ENCODE measurements at places on chromosomes 6 and 20.
A peak's percentile ranks its signal among the peaks of the same experiment; 100 is the strongest.

- no peak for ATAC-seq
- H3K36me3 ChIP-seq = no peaks in the 10 kb centered on the region
- H3K27ac ChIP-seq = no peak overlapping the region
Observed at GRCh38 chr6:45432977-45433376, 55.2 kb upstream of the SUPT3H start.

GRCh38 chr6:128421788-128422187, 98.6 kb downstream of the PTPRK start:
- H3K27me3 ChIP-seq = no peaks in the 10 kb centered on the region
- H3K27ac ChIP-seq = no peak overlapping the region
- no peak overlapping the region for H3K4me3 ChIP-seq
- H3K4me1 ChIP-seq = no peaks in the 10 kb centered on the region
- no peak for ATAC-seq

DNA sequence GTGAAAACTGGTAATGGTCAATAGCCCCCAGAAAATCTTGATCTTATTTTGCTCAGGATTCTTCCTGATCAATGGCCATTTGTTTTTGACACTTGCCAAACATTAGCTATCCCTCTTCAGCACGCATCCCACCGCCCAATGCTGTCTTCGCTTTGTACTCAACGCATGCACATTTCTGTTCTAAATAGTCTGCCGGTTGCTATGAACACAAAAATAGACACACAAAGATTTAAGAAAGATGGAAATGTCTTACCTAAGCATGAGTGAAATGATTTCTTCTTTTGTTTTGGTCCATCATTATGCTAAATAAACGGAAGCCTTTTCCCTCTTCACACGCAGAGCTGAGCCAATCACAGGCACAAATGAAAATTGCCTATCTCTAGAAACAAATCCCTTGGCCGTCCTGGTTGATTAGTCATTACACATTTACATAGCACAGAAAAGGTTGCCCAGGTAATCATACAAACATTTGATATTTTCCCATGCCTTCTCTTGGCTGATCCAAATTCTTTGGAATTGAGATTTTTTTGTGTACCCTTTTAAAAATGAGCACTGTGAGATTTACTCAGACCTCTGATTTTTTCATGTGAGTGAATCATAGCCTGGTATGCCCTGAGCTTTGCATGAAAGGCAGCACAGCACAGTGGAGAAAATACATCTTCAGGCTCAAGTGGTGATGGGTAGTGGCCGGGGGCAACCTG, 70.5 kb upstream of the FAM184A start:
- ATAC-seq = no peak
- peak overlapping the region; percentile 15 for H3K4me3 ChIP-seq

- H3K27me3 ChIP-seq = peaks cover 4% of the 10 kb centered on the region
- no peaks in the 10 kb centered on the region for H3K4me1 ChIP-seq
- no peak overlapping the region for H3K4me3 ChIP-seq
Observed at GRCh38 chr6:163935158-163935762, 520.7 kb downstream of the QKI start.

- peaks cover 94% of the 10 kb centered on the region for H3K27me3 ChIP-seq
- H3K27ac ChIP-seq = no peak overlapping the region
Observed at GRCh38 chr6:28794175-28795002, 129.4 kb downstream of the TRIM27 start.

DNA sequence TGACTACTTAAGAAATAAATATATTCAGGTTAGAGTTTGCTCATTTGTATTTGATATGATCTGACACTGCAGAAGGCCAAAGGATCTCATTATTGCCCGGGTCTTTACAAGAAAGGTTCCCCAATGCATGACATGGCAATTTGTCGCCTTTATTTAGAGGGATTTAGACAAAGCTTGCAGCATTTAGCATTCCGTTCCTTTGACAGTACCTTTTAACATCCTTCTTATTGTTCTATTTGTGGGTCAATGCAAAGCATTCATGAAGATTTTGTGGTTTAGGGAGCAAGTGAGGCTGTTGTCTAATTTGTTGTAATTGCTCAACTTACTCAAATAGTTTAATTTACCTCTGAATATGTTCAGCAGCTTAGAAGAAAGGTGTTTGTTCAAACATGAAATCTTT, 230.8 kb upstream of the FLRT3 start:
- ATAC-seq = no peak
- no peak overlapping the region for H3K27ac ChIP-seq
- H3K27me3 ChIP-seq = no peaks in the 10 kb centered on the region
- H3K4me1 ChIP-seq = no peaks in the 10 kb centered on the region

DNA sequence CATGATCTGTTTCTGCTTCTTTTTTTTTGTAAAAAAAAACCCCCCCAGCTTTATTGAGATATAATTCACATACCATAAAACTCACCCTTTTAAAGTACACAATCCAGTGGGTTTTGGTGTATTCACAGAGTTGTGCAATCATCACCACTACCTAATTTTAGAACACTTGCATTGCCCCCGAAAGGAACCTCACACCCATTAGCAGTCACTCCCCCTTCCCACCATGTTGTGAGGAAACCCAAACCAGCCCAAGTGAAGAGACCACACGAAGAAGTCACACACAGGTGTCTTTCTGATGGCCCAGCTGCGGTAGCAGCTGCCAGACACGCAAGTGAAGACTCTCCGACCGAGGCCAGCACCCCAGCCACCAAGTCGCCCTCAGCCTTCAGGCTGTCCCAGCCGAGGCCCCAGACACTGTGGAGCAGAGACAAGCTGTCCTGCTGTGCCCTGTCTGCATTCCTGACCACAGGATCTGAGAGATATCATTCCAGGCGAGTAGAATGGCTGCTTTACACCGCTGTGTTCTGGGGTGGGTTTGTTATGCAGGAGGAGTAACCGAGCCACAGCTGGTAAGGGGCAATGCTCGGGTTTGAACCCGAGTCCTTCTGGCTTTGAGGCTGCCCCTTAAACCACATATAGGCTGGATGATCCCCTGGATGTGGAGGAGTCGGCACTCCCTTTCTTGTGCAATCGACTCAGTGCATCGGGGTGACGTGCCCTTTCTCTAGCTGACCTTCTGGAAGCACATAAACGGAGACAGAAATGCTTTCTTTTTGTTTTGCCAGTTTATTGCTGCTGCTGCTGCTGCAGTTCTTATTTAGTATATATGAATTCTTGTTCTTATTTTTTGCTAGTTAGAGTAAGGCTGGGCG, 59.1 kb upstream of the PTPN1 start:
- H3K36me3 ChIP-seq = no peaks in the 10 kb centered on the region
- peak overlapping the region; percentile 14 for H3K4me3 ChIP-seq
- no peaks in the 10 kb centered on the region for H3K27me3 ChIP-seq
- peaks cover 10% of the 10 kb centered on the region for H3K4me1 ChIP-seq

GRCh38 chr6:118134736-118135135, 227.7 kb downstream of the SLC35F1 start:
- no peaks in the 10 kb centered on the region for H3K36me3 ChIP-seq
- H3K27ac ChIP-seq = no peak overlapping the region
- peaks cover 16% of the 10 kb centered on the region for H3K4me1 ChIP-seq
- H3K27me3 ChIP-seq = no peaks in the 10 kb centered on the region
- no peak for ATAC-seq

DNA sequence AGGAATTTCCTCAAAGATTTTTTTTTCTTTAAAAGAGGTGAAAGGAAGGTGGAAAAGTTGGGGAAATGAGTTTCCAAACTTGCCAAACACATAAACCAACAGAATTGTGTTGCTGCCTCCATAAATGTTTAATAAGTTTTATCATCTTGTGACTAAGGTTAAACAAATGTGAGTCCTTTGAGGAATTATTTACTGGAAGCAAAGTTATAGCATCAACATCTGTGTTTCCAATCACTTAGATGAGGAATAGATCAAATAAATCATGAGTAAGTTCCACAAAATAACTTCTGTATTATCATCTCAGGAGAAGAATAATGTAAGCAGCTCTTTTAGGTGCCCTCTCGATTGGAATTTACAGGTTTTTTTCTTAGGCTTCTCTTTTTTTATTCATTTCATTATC, 20.5 kb downstream of the TSHZ2 start:
- peaks cover 4% of the 10 kb centered on the region for H3K27me3 ChIP-seq
- H3K4me1 ChIP-seq = no peaks in the 10 kb centered on the region
- H3K27ac ChIP-seq = peak overlapping the region; percentile 18

- H3K27me3 ChIP-seq = no peaks in the 10 kb centered on the region
- no peaks in the 10 kb centered on the region for H3K4me1 ChIP-seq
- H3K36me3 ChIP-seq = peaks cover 44% of the 10 kb centered on the region
- H3K4me3 ChIP-seq = no peak overlapping the region
Observed at GRCh38 chr6:129507846-129508245, 202.1 kb downstream of the ARHGAP18 start.

DNA sequence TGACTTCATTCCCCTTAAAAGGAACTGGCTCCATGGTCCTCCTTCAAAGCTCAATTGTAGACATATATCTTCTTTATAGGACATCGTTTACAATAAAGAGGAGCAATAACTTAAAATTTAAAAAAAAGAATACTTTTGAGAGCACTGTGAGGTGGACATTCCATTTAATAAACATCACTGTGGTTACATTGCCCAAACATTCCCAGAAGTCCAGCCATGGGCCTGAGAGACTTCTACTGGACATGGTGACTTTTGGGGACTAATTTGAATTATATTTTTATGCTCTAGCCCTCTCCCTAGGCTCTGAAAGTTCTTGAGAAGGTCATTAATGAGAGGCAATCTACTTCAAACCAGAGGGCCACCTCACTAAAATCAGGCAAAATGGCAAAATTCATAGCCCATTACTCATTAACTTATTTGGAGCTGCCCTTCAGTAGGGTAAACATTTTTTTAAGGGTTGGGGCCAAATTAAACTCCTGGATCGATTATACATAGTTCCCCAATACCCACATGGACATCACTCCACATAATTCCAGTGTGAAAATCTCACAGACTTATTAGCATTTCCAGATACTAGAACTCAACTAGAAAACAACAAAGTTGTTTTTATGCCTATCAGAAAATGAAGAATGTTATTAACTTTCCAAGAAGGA, 17.1 kb downstream of the ISM1 start:
- ATAC-seq = no peak
- no peaks in the 10 kb centered on the region for H3K36me3 ChIP-seq
- no peaks in the 10 kb centered on the region for H3K4me1 ChIP-seq
- no peak overlapping the region for H3K27ac ChIP-seq
- no peak overlapping the region for H3K4me3 ChIP-seq

DNA sequence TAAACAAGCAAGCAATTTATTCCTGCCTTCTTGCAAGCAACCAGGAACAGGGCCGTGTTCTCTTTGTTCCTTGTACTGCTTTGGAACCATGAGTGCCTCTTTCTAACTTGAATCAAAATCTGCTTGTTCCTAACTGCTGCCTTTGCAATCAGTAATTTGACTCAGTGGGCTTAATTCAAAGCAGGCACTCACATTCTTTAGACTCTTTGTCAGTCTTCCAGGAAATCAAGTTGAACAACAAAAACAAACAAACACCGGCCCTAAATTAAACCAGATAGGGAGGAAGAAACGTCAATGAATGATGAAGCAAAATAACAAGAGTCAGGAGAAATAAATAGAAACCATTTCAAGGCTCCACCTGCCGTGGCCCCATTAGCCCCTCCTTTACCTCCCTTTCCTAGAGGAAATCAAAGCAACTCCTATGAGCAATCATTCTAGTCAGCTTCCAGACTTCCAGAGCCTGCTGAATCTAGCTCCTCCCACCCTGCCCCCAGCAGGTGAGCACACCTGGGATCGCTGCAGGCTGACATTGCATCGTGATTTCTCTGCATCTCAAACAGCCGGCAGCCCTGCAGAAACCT, 582.2 kb upstream of the FLRT3 start:
- H3K4me1 ChIP-seq = no peaks in the 10 kb centered on the region
- H3K27ac ChIP-seq = no peak overlapping the region
- H3K4me3 ChIP-seq = no peak overlapping the region
- no peaks in the 10 kb centered on the region for H3K27me3 ChIP-seq
- ATAC-seq = no peak

DNA sequence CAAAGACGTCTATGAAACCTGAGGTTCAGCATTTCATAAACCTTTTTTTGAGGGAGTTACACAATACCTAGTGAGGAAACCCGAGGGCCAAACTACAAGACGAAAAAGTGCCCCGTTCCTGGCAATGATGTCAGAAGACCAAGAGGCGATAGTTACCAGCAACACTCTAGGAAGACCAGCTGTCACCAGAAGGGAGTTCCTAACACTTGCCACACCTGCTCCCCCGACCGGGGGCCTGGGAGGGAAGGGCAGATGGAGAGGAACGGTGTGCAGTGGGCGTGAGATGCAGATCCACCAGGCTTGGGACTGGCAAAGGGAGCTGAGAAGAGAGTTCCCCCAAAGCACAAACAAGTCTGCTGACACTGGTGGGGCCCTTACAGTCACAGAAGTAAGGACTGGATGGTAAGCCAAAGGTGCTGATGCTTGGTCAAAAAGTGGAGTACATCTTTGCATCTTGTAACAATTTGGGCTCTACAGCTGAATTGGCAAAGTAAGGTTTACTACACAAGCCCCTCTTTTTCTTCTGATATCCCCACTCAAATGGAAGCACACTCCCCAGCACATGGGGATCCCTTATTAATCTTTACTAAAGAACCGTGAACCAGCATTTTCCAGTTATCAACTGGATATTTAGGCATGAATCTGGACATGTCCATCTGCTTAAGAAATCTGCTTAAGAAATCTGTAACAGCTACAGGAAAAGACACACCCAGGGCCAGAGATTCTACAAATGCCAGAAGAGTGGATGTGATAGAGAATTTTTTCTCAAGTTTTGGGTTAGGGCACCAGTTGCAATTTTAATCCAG, 38.5 kb downstream of the PANK2 start:
- peak overlapping the region; percentile 13 for H3K27ac ChIP-seq
- no peak overlapping the region for H3K4me3 ChIP-seq
- peak; percentile 34 for ATAC-seq
- H3K36me3 ChIP-seq = no peaks in the 10 kb centered on the region
- no peaks in the 10 kb centered on the region for H3K4me1 ChIP-seq

DNA sequence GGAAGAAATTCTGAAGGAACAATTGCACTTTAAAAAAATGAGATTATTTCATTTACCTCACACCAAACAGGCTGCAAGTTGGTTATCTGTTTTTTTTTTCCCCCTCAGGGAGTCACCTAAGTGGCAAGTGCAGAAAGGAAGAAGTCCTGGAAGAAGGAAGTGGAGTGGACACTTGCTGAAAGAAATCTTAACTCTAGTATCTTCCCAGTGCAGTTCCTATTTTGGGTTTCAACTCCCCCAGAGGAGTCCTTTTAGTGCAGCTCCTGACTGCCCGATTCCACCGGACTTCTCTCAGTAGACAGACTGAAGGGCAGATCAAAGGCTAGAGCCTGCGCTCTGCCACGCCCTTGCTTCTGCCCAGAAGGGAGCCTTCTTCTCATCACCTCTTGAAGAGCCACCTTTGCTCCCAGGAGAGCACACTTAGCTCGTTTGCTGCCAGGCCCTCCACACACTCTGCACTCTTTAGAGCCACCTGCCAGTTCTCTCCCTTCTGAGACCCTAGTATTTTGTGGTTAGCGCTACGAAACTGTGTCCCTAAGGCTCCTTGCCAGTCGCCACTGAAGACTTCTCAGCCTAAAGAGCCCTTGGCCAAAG, 4.9 kb downstream of the MTCL3 start:
- H3K4me1 ChIP-seq = no peaks in the 10 kb centered on the region
- H3K36me3 ChIP-seq = peaks cover 15% of the 10 kb centered on the region
- no peak overlapping the region for H3K27ac ChIP-seq
- H3K27me3 ChIP-seq = peaks cover 29% of the 10 kb centered on the region

GRCh38 chr6:97094376-97094775, 169.8 kb downstream of the KLHL32 start:
- H3K27ac ChIP-seq = no peak overlapping the region
- H3K4me1 ChIP-seq = no peaks in the 10 kb centered on the region
- no peaks in the 10 kb centered on the region for H3K27me3 ChIP-seq
- H3K4me3 ChIP-seq = no peak overlapping the region
- no peak for ATAC-seq

Measured in gastroesophageal sphincter (tissue), 4 donors.